ENCODE measurements at places on chromosomes 7 and 10. TPM values are rescaled to one million over a fixed set of nuclear protein-coding genes. Genes with fewer than 3 reads are reported as not detected.

DNA sequence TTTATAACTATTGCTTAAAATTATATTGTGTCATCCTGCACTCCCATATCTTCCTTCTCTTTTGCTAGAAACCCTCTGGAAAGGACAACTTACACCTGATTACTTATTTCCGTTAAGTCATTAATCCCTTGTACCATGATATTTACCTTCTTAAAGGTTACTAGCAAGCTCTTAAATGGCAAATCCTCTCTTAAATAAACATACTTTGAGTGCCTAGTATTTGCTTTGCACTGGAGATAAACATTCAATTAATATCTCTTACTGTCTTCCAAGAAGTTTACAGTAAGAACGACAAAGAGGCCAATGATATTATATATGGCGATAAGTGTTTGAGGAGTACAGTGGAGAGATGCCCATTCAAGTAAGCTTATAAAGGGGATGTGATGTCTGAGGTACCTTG lies 278.3 kb downstream of the HGF start:
- DNase-seq: no peak

- DNase-seq: no peak
These were observed 330.1 kb upstream of the PHF14 start for GRCh38 chr7:10643545-10643944.

DNA sequence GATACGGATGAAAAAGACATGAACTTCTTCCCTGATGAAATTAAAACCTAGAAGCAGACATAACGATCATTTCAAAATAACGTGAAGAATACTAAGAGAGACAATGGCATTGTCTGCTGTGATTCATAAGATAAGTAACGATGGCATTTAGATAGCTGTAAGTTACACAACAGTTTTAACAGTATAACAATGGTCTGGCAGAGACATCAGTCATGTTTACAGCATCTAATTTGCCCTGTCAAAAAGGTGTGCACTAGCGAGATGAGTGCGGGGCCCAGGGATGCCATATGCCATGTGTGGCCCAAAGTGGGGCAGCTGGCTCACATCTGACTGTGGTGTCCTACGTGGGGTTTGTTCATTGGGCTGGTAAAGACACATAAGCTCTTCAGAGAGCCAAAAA lies 55.7 kb upstream of the RHEB start:
- DNase-seq: no peak

DNA sequence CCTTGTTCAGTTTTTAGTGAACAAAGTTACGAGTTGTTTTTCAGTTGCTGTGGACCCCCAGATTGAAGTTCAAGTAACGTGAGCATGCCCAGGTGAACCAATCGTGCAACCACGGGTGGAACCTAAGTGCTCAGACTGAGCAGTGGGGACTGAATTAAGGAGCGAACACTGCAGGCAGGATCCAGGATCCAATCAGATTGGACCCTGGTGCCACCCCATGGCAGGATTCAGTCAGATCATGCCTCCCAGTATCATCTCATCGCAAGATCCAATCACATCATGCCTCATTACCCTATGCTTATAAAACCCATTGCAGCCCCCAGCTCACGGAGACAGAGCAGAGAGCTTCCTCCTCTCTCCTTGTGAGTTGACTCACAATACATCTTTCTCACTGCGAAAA lies 80.9 kb downstream of the PFKFB3 start:
- no peak for DNase-seq

DNA sequence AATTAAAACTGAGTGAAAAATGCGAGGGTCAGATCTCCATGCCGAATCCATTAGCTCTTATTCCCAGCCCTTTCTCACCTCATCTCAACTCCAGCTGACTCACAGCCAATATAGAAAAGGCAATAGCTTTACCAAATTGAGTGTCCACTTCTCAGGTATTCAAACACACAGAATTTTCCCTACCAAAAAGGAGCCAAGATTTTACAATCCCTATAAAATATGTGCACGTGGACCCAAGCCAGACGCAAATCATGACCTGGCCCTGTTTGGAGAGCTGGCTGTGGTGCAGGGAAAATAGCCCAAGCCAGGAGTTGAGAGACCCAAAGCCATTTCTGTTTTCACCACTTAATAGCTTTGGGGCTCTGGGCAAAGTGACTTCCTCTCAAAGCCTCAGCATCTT lies 379.7 kb upstream of the AUTS2 start:
- no peak for DNase-seq

- no peak for DNase-seq
These were observed 24.6 kb upstream of the NAMPT start for GRCh38 chr7:106309362-106309761.

GRCh38 chr10:88805361-88805760 lies 2.8 kb downstream of the LIPM start:
- no peak for DNase-seq

DNA sequence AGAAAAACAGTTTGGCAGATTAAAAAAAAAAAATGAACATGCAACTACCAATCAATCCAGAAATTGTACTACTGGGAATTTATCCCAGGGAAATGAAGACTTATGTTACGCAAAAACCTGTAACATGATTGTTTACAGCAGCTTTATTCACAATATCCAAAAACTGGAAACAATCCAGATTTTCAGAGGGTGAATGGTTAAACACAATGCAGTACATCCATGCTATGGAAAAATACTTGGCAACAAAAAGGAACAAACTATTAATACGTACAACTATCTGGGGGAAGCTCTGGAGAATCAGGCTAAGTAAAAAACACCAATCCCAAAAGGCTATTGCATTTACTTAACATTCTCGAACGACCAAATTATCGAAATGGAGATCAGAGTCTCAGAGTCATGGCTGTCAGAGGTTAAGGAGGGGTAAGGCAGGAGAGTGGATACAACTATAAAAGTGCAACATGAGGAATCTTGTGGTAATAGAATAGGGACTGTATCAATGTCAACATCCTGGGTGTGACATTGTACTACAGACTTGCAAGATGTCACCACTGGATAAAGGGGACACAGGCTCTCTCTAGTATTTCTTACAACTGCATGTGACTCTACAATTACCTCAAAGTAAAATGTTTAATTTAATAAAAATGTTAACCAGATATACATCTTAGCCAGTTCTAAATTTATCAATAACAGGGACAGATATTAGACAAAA lies 21.5 kb upstream of the RUFY2 start:
- no peak for DNase-seq

The INSYN2A gene
- total RNA-seq: 0.29 TPM

The LDB3 gene
- total RNA-seq: 0.31 TPM

The SDK1 gene
- 1.8 TPM for total RNA-seq

The ABCB1 gene
- total RNA-seq: 0.14 TPM

The MBL2 gene
- not detected for total RNA-seq

All from A172 (cell line).